Myocyte (in vitro differentiated cells): ENCODE measurements at places on chromosomes 7 and 10. TPM values are rescaled to one million over a fixed set of nuclear protein-coding genes. Genes with fewer than 3 reads are reported as not detected.
A peak's percentile ranks its signal among the peaks of the same experiment; 100 is the strongest.

- DNase-seq: no peak
Measured at GRCh38 chr10:126177417-126178030, 210.8 kb downstream of the ADAM12 start.

GRCh38 chr10:23281044-23281433 is 63.6 kb downstream of the C10orf67 start:
- DNase-seq: no peak

- no peak for DNase-seq
Measured at GRCh38 chr10:3339531-3339950, 167.0 kb upstream of the PITRM1 start.

DNA sequence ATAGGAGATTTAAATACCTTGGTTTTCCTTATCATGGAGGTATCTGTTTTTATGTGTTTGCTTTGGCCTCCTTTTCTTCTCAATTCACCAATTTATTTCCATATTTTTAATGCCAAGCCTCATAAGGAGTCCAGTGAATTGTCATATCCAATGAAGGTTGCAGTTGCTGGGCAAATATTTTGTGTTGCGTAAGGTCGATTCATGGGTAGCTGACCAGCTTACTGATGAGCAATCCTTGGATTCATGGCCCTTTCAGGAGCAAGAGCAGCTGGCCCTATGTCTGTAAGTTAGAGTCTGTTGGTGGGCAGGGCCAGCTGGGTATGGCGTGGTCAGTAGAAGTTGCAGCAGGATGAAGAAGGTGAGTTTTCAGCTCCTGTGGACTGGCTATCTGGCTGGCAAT is 182.9 kb downstream of the PFKFB3 start:
- DNase-seq: peak; percentile 75

DNA sequence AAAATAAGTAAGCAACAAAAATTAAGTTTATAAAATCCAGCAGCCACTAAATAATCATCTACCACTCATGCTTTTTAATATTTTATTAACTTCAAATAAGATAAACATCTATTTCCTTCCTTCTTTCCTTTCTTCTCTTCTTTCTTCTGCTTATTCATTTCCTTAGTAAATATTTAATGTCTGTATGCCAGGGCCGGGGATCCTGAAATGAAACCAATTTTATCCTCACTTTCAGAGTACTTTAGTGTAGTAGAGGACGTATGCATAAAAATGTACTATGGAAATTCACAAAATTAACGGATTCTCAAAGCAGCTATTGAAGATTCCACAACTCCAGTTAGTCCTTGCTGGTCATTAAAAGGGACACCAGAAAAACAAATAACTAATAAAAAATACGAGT is 224.7 kb downstream of the VTI1A start:
- DNase-seq: no peak

GRCh38 chr7:90709501-90710465 is 113.7 kb downstream of the CDK14 start:
- DNase-seq: peak; percentile 40

- DNase-seq: no peak
Measured at GRCh38 chr7:49791088-49791741, 17.8 kb downstream of the VWC2 start.

DNA sequence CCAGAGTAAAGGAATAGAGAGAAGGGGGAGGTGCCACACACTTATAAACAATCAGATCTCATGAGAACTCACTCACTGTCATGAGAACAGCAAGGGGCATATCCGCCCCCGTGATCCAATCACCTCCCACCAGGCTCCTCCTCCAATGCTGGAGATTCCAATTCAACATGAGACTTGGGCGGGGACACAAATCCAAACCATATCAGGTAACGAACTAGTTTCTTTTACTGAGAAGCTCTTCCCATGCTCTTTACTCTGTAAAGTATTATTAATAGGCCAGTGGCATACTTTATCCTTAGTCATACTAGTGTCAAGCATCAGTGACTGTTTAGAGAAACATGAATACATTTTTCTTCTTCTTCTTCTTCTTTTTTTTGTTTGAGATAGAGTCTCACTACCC is 39.4 kb upstream of the ZNF488 start:
- peak; percentile 26 for DNase-seq

- DNase-seq: peak; percentile 78
Measured at GRCh38 chr7:4882169-4883032, 1.1 kb downstream of the RADIL start.

- DNase-seq: no peak
Measured at GRCh38 chr7:33554576-33554975, 350.8 kb upstream of the BMPER start.

- no peak for DNase-seq
Measured at GRCh38 chr7:368651-369475, 78.9 kb downstream of the FOXL3 start.

- peak; percentile 45 for DNase-seq
Measured at GRCh38 chr10:22010973-22011408, 7.5 kb upstream of the DNAJC1 start.

DNA sequence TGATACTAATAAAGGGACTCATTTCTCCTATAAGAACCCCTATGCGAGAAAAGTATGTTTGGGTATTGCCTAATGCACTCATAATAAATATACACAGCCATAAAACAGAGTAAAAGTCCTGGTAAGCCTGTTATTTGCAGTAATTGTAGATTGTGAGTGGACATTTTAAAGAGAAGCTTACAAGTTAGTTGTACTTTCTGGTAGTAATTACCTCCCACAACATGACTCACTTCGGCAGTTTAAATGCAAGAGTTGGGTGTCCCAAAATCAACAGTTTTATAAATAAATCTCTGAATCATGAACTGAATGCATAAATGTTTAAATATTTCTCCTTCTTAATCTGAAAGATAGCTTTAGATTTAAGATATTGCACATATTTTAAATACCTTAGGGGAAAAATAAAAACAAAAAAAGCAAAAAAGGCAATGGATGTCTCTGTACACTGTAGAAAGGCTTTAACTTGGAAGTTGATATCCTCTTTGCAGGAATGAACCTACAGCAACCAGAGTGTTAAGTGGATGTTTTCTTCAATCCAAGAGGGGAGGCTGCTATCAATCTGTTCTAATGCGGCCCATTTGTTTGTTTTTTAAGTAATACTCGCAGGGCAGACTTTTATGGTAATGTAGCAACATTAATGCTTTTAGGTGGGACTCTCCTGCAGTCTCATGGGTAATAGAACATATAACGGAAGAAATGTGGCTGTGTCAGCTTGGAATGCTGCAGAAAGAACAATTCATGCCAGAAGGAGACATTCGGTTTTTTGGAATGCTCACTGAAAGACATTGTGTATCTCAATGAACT is 57.3 kb upstream of the ZEB1 start:
- peak; percentile 35 for DNase-seq

DNA sequence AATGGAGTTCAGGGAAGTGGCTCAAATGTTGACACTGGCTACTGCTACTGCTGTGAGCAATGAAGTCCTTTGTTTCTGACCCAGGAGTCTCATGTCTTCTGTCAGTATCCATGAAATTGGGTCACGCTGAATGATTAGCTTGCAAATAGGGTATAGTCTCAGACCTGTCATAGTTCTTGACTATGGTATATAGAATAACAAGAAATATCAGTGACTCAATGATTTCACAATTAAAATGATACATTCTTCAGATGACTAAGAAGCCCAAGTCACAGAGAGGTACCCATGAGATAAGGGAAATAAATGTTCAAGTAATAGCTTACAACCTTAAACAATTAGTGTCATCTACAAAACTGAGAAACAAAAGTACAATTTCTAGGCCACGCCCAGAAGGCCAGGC is 89.3 kb downstream of the LYZL2 start:
- DNase-seq: no peak

DNA sequence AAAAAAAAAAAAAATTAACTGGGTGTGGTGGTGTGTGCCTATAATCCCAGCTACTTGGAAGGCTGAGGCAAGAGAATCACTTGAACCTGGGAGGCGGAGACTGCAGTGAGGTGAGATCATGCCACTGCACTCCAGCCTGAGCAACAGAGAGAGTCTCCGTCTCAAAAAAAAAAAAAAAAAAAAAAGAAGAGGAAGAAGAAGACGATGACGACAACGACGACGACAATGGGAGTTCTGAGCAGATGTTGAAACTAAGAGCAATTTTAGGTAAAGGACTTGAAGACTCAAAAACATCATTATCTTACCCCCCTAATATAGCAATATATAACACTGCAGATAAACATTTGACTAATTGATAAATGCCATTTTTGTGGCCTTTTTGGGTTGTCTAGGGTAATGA is 39.5 kb upstream of the PPP1R17 start:
- DNase-seq: no peak

The RAPGEF5 gene
- 0.24 and 0.94 TPM in 2 replicates for total RNA-seq

The ORAI2 gene
- total RNA-seq: 33.5 and 55.6 TPM in 2 replicates

The MRPS24 gene
- 173 and 200 TPM in 2 replicates for total RNA-seq

The HTR5A gene
- not detected in 2 replicates for total RNA-seq

The SMKR1 gene
- total RNA-seq: 1.6 and 3.9 TPM in 2 replicates
